Heart left ventricle (tissue), 16 donors: ENCODE measurements at places on chromosomes 4 and X. TPM values are rescaled to one million over a fixed set of nuclear protein-coding genes. Genes with fewer than 3 reads are reported as not detected.

- no peak for DNase-seq
- no peak overlapping the region for H3K4me3 ChIP-seq
- H3K27ac ChIP-seq, result no peak overlapping the region
Observed at GRCh38 chr4:22574880-22575279, 59.0 kb upstream of the ADGRA3 start.

DNA sequence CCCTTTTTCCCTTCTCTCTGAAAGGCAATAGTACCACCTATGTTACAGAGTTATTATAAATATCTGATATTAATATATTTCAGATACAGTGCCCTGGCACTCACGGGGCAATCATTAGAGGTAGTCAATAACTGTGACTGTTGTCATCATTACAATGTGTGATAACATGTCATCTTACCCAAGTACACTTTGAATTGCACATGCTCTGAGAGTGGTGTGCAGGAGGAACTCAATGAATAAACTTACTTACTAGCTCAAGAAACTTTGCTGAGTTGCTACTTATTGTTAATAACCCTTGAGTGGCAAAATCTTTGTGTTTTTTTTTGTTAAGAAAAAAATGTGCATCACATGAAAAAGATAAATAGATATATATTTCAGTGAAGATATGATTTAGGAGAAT lies 275.1 kb upstream of the RASGEF1B start:
- no peak overlapping the region for H3K27ac ChIP-seq
- DNase-seq, result no peak
- no peaks in the 10 kb centered on the region for H3K27me3 ChIP-seq
- no peaks in the 10 kb centered on the region for H3K36me3 ChIP-seq
- no peaks in the 10 kb centered on the region for H3K4me1 ChIP-seq
- H3K4me3 ChIP-seq, result no peak overlapping the region

DNA sequence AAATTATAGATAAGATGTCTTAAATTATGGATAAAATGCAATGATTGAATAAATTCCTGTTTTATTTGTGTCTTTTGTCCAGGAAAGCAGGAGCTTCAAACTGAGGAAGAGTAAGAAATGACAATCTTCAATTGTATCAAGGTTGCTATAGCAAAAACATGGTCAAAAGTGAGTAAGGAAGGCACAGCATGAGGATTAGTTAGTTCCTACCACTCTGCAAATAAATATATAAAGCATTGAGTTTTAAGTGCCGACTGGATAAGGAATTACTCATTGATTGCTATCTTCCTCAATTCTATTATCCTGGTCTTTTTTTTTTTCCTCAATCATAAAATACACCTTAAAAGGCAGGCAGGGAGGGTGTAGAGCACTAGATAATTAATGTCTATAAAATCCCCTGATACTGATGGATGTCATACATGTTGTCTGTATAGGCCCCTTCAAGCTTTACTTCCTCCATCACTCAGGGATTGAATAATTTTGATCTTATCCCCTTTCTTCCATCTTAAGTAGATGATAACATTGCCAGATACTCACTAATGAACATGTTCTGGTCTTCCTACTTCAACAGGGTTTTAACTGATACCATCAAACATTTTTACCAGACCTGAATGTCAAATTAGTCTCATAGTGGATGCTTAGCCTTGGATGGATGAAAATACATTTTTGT lies 86.6 kb downstream of the MID1 start:
- no peak overlapping the region for H3K4me3 ChIP-seq
- H3K36me3 ChIP-seq, result no peaks in the 10 kb centered on the region
- no peaks in the 10 kb centered on the region for H3K27me3 ChIP-seq

- no peak overlapping the region for H3K4me3 ChIP-seq
- no peak overlapping the region for H3K27ac ChIP-seq
- no peak for DNase-seq
- H3K4me1 ChIP-seq, result peaks cover 9% of the 10 kb centered on the region
- no peaks in the 10 kb centered on the region for H3K36me3 ChIP-seq
- H3K27me3 ChIP-seq, result no peaks in the 10 kb centered on the region
Observed at GRCh38 chr4:104749062-104749461, 254.4 kb upstream of the CXXC4 start.

- no peaks in the 10 kb centered on the region for H3K36me3 ChIP-seq
- H3K27ac ChIP-seq, result peak overlapping the region; percentile 66
- H3K27me3 ChIP-seq, result no peaks in the 10 kb centered on the region
- H3K4me1 ChIP-seq, result peaks cover 61% of the 10 kb centered on the region
- no peak overlapping the region for H3K4me3 ChIP-seq
Observed at GRCh38 chr4:185801471-185801870, 10.5 kb downstream of the SORBS2 start.

DNA sequence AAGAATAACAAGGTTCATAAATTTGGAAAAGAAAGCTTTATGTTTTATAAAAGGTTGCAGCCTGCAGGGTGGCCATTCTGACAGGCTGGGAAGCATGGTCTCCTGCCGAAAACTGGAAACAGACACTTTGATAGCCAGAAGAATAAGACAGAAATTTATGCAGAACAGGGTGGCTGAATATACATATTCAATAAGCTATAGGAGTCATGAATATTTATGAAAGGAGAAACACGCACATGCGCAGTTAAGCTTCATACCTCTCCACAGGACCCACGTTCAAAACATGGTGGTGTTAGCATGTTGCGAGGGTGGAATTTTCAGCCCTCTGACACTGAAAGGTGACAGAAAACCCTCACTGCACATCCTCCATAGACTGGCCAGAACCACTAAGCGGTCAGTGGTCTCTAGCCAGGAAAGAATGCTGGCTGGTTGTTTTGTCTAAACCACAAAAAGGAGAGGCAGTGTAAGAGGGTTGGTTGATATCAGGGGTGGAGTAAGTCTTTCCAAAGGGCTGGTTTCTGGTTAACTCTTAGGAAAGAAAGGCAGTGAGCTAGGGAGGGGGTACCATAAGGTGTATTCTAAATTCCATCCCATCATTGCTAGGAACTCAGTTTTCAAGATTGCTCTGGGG lies 58.2 kb downstream of the ANXA10 start:
- no peaks in the 10 kb centered on the region for H3K36me3 ChIP-seq
- no peak overlapping the region for H3K4me3 ChIP-seq
- DNase-seq, result no peak
- H3K27ac ChIP-seq, result no peak overlapping the region
- H3K4me1 ChIP-seq, result no peaks in the 10 kb centered on the region

DNA sequence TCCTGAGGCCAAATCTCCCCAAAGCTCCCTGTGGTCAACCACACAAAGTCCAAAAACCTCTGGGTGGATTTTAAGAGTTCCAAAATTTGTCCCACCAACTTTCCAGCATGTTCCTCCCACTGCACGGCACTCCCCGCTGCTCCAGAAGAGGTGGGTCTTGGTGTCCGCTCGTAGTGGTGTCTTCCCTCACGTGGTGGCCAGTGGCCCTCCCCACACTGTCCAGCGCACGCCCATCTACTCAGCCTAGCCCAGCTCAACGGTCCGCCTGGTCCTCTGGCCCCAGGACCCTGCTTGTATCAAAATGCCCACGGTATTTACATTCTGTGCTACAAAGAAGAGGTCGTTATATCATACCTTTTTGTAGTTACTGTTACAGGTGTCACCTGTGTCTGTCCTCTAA lies 83.5 kb downstream of the NSUN7 start:
- H3K36me3 ChIP-seq, result peaks cover 57% of the 10 kb centered on the region
- H3K27ac ChIP-seq, result no peak overlapping the region
- no peaks in the 10 kb centered on the region for H3K27me3 ChIP-seq

DNA sequence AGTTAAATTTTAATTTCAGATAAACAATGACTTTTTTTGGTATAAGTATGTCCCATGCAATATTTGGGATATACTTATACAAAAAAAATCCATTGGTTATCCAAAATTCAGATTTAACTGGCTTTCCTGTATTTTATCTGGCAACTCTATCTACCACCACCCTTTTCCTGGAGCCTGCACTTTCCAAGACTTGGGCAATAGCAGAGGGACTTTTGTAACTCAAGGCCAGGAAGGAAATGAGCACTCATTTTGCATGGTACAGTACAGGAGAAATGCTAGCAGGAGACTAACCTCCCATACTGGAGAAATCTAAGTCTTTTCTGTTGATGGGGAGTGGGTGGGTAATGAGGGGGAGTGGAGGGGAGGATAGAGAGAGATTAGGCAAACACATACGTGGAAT lies 37.7 kb upstream of the PLAC1 start:
- H3K27ac ChIP-seq, result no peak overlapping the region
- no peak for DNase-seq
- H3K4me3 ChIP-seq, result no peak overlapping the region
- no peaks in the 10 kb centered on the region for H3K27me3 ChIP-seq
- H3K36me3 ChIP-seq, result no peaks in the 10 kb centered on the region

GRCh38 chrX:153667956-153668396 lies 5.6 kb downstream of the PNCK start:
- H3K4me1 ChIP-seq, result no peaks in the 10 kb centered on the region
- peaks cover 7% of the 10 kb centered on the region for H3K27me3 ChIP-seq
- peak; percentile 85 for DNase-seq
- no peak overlapping the region for H3K4me3 ChIP-seq

- no peaks in the 10 kb centered on the region for H3K27me3 ChIP-seq
- H3K4me3 ChIP-seq, result no peak overlapping the region
- H3K36me3 ChIP-seq, result no peaks in the 10 kb centered on the region
- no peak for DNase-seq
- no peak overlapping the region for H3K27ac ChIP-seq
- H3K4me1 ChIP-seq, result peaks cover 11% of the 10 kb centered on the region
Observed at GRCh38 chr4:159002950-159003349, 99.9 kb upstream of the RAPGEF2 start.

GRCh38 chrX:439719-440118 lies 53.0 kb upstream of the PPP2R3B start:
- no peak overlapping the region for H3K4me3 ChIP-seq
- DNase-seq, result no peak
- no peaks in the 10 kb centered on the region for H3K27me3 ChIP-seq

DNA sequence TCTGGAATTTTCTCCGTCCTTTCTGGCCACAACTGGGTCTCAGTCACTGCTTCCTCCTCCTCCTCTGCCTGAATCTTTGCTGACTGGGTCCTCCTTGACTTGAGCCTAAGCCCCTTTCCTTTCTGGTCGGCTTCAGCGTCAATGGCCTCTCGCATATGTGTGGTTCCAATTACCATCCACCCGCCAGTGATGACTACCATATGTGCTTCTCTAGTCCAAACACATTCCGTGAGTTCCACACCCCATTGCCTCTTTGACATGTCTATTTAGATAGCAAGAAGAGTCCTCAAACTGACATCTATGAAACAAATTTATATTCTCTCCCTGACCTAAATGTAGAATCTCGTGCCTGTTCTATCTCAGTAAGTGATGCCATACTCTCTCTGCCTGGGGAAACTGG lies 19.8 kb downstream of the MXRA5 start:
- H3K4me1 ChIP-seq, result no peaks in the 10 kb centered on the region
- no peak overlapping the region for H3K27ac ChIP-seq
- H3K4me3 ChIP-seq, result no peak overlapping the region
- peaks cover 13% of the 10 kb centered on the region for H3K36me3 ChIP-seq
- DNase-seq, result no peak

DNA sequence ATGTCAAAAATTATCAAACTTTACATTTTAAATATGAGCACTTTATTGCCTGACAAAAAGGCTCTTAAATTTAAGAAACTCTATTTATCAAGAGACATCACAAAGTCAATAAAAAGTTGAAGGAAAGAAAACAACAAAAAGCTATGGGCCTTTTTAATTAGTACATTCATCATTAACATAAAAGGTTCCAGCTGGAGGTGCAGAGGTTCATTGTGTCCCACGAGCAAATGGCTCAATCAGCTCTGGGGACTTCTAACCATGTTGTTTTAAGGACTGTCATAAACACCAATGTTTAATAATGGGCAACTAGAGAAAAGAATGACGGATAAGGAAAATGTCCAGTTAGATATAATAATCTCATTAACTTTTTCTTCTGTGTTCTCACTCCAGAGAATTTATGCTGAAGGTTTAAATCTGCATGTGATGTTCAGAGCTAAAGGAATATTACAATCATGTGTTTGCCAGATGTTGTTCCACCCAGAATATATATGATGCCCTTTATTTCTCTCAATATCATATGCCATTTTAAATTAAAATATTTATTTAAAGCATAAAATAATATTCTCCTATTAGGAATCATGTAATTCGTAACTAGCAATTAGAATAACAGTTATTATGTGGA lies 840.3 kb upstream of the ADGRL3 start:
- H3K4me3 ChIP-seq, result no peak overlapping the region
- no peaks in the 10 kb centered on the region for H3K27me3 ChIP-seq
- no peak for DNase-seq
- no peaks in the 10 kb centered on the region for H3K4me1 ChIP-seq

GRCh38 chr4:53055274-53055673 lies 193.2 kb downstream of the RASL11B start:
- no peak overlapping the region for H3K27ac ChIP-seq
- DNase-seq, result no peak
- H3K27me3 ChIP-seq, result no peaks in the 10 kb centered on the region

DNA sequence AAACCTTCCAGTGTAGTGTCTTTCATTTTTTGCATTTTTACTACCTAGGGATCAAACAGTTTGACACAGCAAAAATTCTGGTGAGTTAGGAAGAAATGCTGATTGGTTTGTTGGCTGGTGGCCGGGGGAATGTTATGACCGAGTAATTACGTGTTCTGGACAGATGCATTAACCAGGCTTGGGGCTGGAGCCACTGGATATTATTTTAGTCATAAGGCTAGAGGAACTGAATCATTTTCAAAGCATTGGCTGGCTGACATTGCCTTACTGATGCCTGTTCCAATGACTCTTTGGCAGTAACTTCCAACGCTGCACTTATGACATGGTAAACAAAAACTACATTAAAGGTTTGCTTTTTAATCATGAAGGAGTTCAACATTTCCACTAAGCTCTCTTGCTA lies 84.6 kb downstream of the FBXO8 start:
- no peak overlapping the region for H3K27ac ChIP-seq
- no peaks in the 10 kb centered on the region for H3K4me1 ChIP-seq
- no peaks in the 10 kb centered on the region for H3K36me3 ChIP-seq
- no peak overlapping the region for H3K4me3 ChIP-seq
- DNase-seq, result no peak

DNA sequence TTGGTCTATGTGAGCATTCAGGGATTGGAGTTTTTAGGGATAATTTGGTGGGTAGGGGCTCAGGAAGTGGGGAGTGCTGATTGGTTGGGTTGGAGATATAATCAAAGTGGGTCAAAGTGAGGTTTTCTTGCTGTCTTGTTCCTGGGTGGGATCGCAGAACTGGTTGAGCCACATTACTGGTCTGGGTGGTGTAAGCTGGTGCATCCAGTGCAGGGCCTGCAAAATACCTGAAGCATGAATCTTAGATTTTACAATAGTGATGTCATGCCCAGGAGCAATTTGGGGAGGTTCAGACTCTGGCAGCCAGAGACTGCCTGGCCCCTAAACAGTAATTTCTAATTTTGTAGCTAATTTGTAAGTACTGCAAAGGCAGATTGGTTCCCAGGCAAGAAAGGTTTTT lies 665.6 kb upstream of the PRKX start:
- H3K4me3 ChIP-seq, result no peak overlapping the region
- no peak for DNase-seq
- no peaks in the 10 kb centered on the region for H3K36me3 ChIP-seq
- H3K4me1 ChIP-seq, result no peaks in the 10 kb centered on the region
- H3K27me3 ChIP-seq, result no peaks in the 10 kb centered on the region

GUCY1B1 gene
- total RNA-seq, result 14.6 TPM

TBX22 gene
- total RNA-seq, result not detected

F8A3 gene
- 11.1 TPM for total RNA-seq

HSFX2 gene
- not detected for total RNA-seq

WDR19 gene
- total RNA-seq, result 11.6 TPM

CETN2 gene
- total RNA-seq, result 32.8 TPM

TCEAL6 gene
- total RNA-seq, result not detected

FAM241A gene
- total RNA-seq, result 9.1 TPM

SLITRK4 gene
- 7.2 TPM for total RNA-seq

ZNF711 gene
- 1.6 TPM for total RNA-seq
